Psoas muscle (tissue), 8 donors: ENCODE measurements at places on chromosomes 1 and 21.

DNA sequence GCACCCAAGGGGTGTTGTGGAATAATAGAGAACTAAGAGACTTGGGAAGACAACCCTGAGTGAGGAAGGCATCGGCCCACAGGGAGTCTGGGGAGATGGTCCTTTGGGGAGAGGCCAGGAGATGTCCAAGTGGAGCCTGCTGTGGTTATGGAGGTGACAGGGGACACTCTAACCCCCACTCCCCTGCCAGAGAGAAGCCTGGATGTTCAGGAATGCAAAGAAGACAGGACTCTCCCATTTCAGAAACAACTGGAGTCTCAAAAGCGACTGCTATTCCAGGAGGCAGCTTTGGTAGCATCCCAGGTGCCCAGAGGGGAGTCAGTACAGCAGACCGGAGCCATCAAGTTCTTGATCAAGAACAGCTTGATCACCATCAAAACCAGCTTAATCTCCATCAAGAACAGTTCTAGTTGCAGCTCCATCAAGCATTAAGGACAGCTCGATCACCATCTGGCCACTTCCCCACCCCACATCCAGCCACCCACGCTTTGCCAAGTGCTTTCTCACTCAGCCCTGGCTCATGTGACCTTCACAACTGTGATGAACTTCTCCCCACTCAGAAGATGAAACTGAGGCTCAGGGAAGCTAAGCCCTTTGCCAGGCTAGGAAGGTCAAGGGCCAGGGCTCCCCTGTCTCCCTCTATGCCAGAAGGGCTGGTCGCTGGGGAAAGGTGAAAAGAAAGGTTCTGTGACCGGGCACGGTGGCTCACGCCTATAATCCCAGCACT, 743 bp downstream of the CD52 start:
- DNase-seq: no peak

DNA sequence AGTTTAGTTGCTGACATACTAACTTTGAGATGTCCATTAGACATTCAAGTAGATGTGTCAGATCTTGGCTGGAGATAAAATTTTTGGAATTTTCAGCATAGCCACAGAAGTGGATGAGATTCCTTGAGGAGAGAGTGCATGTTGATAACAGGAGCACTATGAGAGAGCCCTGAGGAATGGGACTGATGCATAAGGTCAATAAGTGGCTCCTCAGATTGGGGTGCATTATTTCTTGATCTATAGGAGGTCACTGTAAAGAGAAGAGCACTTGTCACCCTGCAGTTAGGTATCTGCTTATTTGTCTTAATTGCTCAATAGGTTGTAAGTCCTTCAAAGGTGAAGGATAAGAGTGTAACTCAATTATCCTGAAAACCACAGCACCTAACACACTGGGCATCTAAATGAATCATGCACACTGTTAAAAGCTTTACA, 52.0 kb upstream of the TACSTD2 start:
- DNase-seq: no peak

- DNase-seq: no peak
Observed at GRCh38 chr1:208133355-208133754, 110.8 kb downstream of the PLXNA2 start.

- no peak for DNase-seq
Observed at GRCh38 chr21:41294548-41295231, 21.9 kb upstream of the FAM3B start.

GRCh38 chr1:89578151-89578550, 53.5 kb downstream of the LRRC8B start:
- DNase-seq: no peak

DNA sequence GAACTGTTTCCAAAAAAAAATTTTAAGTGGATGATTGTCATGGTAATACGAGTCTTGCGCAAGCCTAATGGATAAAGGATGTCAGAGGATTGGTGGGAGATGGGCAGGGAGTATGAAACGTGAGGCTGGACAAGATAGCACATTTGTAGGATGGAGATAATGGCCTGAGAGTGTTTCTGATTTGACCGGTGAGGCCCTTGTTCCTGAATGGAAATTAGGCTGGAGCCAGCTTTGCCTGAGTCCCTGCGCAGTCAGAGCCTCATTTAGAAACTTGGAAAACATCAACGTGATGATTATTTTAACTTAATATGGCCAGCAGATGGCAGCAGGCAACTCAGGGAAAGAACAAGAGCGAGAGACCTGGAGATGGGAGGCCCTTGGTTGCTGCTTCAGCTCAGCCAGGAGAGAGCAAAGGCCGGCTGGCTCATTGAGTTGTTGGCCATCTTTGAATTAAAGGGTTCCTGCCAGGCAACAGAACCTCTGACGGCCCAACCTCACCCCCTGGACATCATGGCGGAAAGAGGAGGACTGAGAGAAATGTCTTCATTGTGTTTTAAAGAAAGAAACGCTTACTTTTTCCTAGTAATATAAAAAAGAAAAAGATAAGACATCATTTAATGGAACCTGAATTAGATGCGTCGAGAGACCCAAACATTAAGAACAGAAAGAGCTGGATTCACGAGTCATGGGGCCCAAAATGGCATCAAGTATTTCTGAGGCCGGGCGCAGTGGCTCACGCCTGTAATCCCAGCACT, 80.3 kb downstream of the SELENOF start:
- peak; percentile 70 for DNase-seq

GRCh38 chr1:8297245-8297644, 20.7 kb upstream of the SLC45A1 start:
- no peak for DNase-seq

GRCh38 chr1:37954316-37954971, 7.6 kb upstream of the INPP5B start:
- DNase-seq: peak; percentile 35

GRCh38 chr1:28755701-28756100, 19.0 kb downstream of the YTHDF2 start:
- no peak for DNase-seq

GRCh38 chr1:85862456-85862855, 154.2 kb upstream of the ZNHIT6 start:
- DNase-seq: no peak

- no peak for DNase-seq
Observed at GRCh38 chr1:22461678-22462527, 10.3 kb downstream of the ZBTB40 start.

GRCh38 chr21:43734131-43734927, 15.4 kb downstream of the PDXK start:
- no peak for DNase-seq

GRCh38 chr21:14541841-14542490, 4.1 kb downstream of the SAMSN1 start:
- DNase-seq: no peak

GRCh38 chr1:9110669-9111356, 18.1 kb downstream of the GPR157 start:
- DNase-seq: peak; percentile 91

DNA sequence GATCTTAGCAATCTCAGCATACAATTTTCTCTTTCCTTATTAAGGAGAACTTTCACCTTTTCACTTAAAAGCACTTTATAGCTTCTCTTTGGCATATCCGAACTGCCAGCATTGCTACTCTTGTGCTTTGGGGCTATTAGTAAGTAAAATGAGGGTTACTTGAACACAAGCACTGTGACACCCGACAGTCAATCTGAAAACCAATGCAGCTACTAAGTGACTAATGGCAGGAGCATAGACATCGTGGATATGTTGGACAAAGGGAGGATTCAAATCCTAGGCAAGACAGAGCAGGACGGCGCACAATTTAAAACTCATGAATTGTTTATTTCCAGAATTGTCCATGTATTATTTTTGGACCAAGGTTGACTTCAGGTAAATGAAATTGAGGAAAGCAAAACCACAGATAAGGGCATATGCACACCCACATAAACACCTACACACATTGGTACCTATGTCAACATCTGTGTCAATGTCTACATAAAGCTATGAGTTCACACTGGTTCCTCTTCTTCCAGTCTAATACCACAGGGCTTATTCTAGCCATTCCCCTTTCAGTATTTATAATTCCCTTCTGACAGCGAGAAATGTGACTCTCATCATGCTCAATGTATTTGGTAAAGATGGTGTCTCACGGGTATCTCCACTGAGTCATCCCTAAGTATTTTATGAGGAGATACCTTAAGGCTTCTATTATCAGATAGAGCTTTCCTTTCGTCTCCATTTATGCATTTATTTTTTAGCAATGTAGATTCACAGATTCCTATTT, 75.3 kb upstream of the RALGPS2 start:
- DNase-seq: no peak

DNA sequence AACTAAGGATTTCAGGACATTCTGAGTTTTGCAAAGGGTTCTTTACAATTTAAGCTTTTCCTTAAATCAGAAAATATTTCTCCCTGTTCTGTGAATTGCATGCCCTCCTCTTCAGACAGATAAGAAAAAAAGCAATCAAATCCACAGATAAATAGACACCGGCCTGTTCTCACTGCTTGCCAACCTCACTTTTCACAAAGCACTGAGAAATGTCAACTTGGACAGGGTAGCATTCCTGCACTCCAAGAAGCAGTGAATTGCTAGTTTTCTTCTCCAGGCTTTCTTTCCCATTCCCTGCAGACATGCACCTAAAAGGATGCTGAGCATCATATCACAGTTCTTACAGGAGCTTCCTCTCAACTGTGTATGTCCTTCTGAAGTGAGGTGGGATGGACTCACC, 226.0 kb downstream of the CHRM3 start:
- no peak for DNase-seq
